Fibroblast of skin of left biceps (primary cell): ENCODE measurements at places on chromosomes 7 and 10.

DNA sequence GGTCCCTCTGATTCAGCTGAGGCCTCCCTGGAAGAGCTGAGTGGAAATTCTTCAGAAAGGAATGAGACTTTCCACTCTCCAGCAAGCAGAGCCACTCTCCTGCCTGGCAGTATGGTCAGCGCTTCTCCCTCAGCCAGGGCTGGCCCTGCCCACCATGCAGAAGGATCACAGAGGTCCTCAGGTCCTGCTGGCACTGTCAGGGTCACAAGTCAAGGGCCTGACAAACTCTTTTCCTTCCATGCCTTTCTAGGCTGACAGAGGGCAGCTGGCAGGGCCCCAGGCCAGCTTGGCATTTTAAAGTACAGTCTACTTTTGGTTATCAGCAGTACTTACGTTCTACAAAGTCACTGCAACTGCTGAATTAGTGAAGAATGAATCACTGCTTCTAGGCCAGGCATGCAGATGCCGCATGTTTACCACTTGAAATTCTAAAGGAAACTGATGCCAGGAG, 119.3 kb upstream of the FRMD4A start:
- DNase-seq = no peak

DNA sequence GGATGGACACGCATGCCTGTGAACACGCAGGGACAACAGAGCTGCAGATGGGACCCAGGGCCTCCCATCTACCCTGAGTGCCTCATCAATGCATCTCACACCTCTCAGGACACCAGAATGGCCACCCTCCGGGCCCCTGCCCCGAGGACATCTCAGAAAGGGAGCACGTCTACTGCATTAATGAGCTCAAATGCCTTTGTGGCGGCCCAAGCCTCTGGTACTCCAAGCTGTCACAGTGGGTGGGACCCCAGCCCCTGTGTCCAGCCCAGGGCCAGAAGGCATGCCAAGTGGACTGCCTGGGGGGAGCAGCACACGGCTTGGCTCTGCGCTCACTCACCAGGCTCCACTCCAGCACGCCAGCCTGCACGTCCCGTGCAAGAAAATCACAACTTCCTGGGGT, 52.0 kb downstream of the TCERG1L start:
- no peak for DNase-seq

DNA sequence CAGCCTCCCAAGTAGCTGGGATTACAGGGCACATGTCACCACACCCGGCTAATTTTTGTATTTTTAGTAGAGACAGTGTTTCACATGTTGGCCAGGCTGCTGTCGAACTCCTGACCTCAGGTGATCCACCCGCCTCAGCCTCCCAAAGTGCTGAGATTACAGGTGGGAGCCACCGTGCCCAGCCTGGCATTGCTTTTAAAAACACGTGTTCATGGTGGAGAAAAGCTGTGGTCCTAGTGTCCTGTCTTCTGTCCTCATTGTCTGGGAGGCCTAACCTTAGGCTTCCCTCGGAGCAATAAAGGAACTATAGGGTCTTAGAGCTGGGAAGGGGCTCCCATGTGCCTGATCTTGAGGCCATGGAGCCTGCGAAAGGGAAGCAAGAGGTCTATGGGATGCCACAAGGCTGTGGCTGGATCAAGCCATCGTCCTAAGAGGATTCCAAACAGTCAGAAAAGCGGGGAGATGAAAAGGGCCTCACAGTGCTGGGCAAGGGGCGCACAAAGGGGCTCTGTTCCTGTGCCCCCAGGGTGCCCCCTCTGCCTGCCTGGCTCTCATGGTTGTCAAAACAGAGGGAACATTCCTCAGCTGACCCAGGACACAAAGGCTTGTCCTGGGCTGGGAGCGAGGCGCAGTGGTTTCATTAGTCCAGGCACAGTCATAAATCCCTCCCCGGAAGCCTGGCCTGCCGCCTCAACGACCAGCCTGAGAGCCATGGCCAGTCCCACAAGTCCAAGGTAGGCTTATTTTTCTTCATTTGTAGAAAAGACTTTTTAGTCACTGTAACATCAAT, 106.6 kb upstream of the TNS3 start:
- DNase-seq = no peak

DNA sequence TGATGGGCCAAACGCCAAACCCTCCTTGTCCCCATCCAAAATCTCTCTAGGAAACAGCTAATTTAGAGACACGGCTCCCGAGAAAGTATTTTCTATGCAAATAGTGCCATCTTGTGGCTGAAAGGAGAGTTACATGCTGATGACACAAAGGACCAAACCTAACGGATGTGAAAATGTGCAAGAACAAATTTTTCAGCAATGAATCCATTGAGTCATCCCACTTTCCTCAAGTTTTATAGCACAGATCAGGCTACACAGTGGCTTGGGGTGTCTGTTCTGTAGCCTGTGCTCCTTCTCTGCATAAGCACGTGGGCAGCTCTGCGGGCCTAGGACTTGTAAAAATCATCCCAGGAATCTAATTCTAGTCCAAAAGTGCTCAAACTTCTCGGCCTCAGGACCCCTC, 154.8 kb upstream of the PRR15 start:
- DNase-seq = peak; percentile 55

GRCh38 chr7:35261476-35262285, 7.8 kb upstream of the TBX20 start:
- no peak for DNase-seq

- no peak for DNase-seq
Observed at GRCh38 chr7:39659356-39660013, 36.1 kb downstream of the RALA start.

- DNase-seq = peak; percentile 73
Observed at GRCh38 chr10:79404231-79404609, 41.2 kb downstream of the ZCCHC24 start.

DNA sequence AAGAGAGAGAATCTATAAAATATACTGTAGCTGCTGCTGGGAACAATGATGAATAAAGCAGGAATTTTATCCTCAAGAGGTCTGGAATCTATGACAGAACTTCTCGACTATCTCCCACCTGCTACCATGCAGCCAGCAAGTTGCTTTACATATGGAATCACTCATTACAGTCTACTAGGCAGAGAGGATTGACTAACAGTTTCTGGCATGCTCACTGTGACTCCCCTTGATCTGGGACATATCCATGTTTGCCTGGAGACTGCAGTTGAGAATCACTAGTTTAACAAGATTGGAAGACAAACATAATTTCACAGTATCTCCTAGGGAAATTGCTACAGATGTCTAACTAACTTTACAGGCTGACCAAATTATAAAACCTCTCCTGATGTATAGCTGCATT, 13.3 kb downstream of the GPR37 start:
- no peak for DNase-seq

DNA sequence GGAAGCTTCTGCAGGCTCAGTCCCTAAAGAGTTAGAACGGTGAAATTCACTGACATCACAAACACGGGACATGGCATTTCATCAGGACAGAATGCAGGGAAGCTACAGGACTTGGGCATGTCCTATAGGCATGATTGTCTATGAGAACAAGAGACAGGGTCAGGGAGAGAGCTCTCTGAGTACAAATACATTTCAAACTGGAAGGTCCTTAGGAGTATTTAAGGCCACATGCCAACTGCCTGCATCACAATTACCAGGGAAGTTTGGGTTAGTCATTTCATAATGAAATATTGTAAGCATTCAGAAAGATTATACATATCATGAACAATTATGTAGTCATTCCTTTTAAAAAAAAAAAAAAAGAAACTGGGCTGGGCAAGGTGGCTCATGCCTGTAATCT, 71.3 kb downstream of the CREB3L2 start:
- peak; percentile 67 for DNase-seq

DNA sequence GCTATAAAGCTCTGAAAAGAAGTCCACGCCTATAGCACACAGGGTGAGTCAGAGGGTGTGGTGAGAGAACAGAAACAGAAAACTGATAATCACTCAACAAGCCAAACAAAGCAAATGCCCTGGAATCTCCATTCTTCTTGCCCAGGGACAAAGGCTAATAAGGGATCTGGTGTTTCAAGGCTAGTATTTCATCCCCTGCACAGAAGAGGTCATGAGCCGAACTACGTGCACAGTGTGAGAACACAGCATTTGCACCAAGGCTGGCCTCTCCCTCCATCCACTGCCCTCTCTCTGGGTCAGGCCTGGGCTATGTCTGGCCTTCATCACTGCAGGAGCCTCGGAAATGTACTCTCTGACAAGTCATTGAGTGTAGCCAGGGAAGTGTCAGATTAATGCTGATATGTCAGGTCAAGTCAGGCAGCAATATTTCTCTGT, 42.7 kb downstream of the PRR15 start:
- no peak for DNase-seq

DNA sequence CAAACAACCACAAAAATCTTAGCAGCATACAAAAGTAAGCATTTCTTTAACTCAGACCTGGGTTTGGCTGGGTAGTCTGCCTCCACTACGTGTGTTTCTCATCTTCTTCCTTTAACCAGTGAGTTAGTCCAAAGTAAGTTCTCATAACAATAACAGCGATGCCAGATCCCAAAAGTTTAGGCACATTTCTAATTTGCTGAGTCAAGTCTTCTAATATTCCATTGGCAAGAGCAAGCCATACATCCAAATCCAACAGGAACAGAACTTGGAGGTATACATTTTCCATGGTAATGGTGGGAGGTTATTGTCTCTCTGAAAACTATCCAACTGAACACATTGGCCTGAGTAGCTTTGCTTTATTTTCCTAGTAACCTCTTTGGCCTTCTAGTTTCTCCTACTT, 115.7 kb upstream of the CNTNAP2 start:
- DNase-seq = no peak

GRCh38 chr10:6407034-6407721, 172.9 kb downstream of the PRKCQ start:
- no peak for DNase-seq

DNA sequence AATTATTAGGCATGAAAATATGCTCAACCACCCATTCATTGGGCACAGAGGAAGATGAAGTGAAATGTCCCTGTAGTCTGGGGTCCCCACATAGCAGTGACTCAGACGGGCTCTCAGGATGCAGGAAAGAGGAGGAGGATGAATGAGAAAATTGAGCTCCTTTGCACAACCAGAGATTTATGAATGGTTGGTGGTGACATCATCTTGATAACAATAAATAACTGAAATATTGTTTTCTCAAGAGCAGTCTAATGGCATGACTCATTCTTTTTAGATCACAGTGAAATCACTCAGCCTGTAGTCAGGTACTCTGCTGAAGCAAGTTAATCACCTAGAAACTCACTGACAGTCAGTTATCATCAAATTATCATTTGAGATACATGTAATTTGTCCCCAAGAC, 254.1 kb downstream of the RELN start:
- no peak for DNase-seq

DNA sequence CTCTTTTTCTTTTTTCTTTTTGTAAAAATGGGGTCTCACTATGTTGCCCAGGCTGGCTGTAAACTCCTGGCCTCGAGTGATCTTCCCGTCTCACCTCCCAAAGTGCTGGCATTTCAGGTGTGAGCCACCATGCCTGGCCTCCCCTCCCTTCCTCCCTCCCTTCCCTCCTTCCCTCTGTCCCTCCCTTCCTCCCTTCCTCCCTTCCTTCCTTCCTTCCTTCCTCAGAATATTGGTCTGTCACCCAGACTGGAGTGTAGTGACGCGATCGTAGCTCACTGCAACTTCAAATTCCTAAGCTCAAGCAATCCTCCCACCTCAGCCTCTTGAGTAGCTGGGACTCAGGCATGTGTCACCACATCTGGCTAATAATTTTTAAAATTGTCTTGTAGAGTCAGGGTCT, 8.4 kb downstream of the AGAP3 start:
- no peak for DNase-seq

DNA sequence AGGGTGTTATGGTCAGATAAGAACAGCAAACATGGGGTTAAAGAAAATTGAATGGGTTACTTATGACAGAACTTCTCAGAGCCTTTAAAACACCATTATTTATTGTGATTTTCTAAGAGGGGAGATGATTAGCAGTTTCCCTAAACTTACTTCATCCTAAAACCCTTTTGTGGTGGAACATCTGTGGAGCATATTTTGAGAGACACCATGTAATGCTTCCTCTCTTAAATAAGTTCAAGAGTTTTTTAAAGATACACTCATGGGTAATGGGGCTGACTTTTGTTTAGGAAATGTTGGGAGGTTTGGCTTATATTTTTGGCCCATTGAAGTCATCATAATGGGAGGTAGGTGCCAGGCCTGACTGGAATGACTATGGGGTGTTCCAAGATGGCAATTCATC, 8.4 kb upstream of the PDCD4 start:
- no peak for DNase-seq

DNA sequence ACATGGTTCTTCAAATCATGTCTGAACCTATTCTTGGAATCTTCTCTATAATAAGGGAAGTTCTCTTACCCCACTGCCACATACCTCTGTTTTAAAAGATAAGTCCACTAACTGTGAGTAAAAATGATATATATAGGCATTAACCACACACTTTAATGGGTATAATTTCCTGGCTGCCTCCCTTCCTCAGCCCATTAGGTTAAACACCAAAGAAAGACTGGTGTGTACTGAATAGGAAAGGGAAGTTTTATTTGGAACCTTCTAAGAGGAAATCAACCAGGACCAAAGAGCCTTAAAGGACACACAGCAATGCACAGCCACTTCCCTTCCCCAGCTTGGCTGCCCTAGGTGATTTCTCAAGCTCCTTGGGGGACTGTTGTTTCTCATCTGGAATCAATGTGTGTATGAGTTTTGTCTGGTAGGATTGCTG, 5.0 kb upstream of the WBP1L start:
- no peak for DNase-seq

DNA sequence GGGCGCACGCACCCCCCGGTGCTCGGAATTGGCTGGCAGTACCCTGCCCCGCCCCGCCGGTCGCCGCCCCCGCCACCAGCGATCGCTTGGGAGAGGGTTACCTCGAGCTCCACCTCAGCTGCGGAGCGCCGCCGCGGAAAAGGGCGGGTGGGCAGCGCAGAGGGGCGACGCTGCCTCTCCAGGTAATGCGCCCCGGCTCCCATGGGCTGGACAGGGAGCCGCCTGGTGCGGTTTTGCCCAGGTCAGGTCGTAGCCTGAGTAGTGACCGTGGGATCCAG, 1.3 kb downstream of the PFKFB3 start:
- DNase-seq = no peak

GRCh38 chr7:155205368-155206317, 92.0 kb upstream of the INSIG1 start:
- DNase-seq = peak; percentile 91

- DNase-seq = no peak
Observed at GRCh38 chr7:47441796-47442604, 139.9 kb downstream of the TNS3 start.

DNA sequence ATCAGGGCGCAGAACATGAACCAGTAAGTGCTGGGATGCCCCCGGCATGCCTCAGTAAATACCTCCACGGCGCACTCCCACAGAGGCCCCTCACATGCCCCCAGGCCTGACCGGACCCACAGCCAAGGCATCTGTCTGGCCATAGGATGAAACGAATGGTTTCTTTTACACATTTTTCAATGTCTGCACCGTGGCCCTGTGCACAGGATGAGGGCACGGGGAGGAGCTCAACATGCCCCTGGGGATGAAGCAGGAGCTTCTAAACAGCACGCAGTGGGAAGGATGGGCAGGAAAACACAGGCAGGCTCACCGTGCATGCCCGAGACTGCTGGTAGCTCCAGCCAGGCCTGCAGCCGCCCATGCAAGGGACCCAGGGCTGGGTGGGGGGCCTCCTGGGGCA, 283.3 kb downstream of the TNS3 start:
- no peak for DNase-seq

GRCh38 chr7:138864667-138865066, 66.7 kb upstream of the ATP6V0A4 start:
- DNase-seq = peak; percentile 37
